ENCODE measurements at places on chromosomes 5 and 9.

GRCh38 chr5:96066386-96066719 lies 104.7 kb upstream of the ELL2 start:
- no peak for DNase-seq

DNA sequence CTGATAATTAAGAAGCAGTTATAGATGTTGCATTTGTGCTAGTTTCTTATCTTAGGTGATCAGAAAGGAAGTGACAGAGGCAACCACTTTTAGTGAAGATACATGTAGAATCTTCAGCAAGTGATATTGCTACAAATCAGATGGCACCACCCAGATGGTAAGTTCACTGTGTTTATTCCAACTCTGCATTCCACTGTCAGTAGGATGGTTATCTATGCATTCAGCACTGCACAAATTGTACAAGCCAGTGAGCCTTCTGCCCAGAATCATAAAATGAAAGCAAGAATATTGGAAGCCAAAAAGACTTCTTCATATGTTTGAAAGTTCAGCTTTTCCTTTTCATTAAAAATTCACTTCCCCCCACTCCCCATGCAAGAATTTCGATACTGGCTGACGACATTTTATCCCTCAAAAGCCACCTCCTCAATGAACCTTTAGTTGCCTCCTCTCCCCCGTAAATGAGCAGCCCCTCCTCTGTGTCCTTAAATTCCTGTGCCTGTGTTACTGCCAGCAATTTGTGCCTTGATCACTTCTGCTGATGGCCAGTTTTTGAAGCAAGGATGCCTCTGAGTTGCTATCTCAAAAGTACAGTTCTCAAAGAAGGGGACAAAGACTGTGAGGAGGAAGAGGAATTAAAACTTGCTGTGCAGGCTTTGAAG lies 91.6 kb downstream of the ZSWIM6 start:
- DNase-seq, result no peak

- no peak for DNase-seq
Observed at GRCh38 chr5:67897431-67897830, 318.1 kb upstream of the PIK3R1 start.

DNA sequence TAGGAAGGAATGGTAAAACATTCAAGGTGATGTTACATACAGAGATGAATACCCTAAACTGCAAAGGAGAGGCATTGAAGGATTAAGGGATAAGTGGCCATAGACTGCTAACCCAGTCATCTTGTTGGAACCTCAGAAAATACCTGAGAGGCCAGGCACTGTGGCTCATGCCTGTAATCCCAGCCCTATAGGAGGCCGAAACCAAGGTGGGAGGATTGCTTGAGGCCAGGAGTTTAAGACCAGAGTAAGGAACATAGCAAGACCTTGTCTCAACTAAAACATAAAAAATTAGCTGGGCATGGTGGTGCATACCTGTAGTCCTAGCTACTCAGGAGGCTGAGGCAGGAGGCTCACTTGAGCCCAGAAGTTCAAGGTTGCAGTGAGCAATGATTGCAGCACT lies 10.9 kb downstream of the ECM2 start:
- no peak for DNase-seq

DNA sequence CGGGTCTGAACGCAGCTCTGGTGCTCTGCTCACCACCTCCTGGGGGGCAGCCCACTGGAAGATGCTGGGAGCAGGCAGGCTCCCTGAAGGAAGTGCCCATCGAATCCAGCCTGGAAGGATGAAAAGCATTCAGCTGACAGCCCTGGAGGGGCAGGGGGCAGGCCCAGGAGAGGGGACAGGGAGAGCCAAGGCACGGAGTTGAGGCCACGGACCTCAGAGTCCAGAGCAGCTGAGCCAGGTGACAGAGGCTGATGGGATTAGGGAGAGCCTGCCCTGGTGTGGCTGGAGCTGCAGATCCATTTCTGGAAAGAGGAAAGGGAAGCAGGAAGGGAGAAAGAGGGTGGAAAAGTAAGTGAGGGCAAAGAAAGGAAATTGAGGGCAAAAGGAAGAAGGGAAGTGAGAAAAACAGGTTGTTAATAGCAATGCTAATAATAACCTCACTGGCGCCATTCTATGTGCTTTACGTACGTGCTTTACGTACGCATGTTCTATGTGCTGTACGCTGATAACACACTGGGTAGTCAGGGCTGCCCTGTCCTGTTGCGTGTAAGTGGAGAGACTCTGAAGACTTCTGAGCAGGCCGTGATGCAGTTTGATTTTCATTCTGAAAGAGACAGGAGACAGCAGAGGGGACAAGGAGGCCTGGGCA lies 52.6 kb downstream of the LMX1B start:
- no peak for DNase-seq

- DNase-seq, result no peak
Observed at GRCh38 chr5:117144086-117144485, 569.5 kb upstream of the SEMA6A start.

GRCh38 chr9:77952635-77953328 lies 78.8 kb downstream of the GNAQ start:
- no peak for DNase-seq

DNA sequence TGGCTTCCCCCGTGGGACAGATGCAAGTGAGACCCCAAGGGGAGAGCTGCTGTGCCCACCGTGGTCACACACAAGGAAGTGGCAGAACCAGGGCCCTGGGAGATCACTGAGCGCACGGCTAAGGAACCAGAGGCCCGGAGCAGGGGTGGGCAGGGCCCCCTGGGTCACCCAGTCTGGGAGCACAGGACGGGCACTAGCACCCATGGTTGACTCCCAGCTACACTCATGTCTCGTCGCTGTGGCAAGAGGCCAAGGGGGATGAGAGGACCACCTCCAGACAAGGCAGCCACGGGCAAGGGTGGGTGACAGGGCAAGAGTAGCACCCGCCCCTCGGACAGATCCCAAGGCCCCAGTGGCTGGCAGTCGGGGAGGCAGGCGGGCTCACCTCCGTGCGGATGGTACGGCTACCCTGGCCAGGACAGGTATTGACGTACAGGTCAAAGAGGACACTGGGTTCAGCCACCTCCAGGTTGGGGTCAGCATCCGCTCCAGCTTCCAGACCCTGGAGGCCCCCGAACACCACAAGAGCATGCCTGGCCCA lies 5.1 kb downstream of the ENDOG start:
- DNase-seq, result no peak

DNA sequence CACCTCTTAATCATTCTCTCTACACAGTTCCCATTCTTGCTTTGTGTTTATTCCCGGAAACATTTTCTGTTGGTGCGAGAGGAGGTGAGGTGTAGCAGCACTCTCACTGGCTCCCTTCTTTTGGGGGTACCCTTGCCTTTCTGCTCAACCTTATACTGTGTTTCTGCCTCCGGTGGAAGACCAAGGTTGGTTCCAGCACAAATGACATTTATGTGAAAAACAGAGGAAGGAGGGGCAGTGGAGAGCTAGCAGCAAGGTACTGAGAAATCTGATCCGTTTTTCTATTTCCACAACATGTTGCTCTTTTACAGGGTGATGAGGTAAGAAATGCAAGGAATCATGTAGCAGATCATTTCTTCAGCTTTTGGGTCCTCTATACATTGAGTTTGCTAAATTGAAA lies 648.0 kb upstream of the DMAC1 start:
- no peak for DNase-seq

DNA sequence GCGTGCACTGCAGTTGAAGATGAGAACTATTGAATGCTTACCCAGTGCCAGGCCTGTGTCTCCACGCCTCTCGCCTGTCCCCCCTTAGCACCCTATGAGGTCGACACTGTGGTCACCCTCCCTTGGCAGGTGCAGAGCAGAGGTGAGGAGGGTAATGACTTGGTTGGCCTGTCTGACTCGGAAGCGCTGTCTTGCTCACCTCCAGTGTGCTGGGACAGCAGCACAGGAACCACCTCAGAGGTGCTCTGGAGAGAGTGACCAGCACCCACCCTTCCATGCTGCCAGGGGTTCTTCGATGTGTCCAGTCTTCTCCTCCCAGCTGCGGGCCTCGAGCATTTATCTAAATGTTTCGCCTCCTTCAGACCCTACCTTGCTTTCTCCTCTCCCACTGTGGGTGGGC lies 178.3 kb upstream of the IRX2 start:
- no peak for DNase-seq

DNA sequence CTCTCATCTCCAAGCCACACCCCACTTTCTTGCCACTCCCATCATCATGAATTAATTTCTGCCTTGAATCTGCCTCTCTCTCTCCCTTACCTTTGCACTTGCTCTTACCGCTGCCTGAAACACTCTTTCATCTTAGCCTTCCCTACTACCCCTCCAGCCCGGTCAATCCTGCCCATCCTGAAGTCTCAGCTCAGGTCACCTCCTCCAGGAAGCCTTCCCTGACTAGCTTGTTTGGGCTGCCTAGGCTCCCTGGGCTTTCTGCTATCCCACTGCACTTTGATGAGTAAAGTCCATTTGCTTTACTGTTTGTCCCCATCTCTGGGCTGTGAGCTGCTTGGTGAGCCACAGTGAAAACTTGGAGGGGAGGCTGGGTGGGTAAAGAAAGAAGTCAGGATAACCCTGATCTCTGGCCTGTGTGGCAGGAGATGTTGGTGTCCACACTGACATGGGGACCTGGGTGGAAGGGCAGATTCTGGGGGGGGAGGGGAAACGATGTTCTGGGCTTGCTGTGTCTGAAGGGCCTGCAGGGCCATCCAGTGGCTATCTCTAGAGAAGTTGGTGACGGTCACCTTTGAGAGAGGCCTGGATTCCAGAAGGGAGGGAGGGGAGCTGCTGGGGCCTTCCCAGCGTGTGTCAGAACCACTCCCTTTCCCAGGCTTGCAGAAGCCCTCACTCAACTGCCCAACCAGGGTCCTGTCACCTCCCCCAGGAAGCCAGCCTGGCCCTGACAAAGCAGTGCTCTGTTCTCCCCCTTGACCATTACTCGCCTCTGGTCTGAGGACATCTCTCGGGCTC lies 75.0 kb upstream of the DAB2IP start:
- DNase-seq, result no peak

DNA sequence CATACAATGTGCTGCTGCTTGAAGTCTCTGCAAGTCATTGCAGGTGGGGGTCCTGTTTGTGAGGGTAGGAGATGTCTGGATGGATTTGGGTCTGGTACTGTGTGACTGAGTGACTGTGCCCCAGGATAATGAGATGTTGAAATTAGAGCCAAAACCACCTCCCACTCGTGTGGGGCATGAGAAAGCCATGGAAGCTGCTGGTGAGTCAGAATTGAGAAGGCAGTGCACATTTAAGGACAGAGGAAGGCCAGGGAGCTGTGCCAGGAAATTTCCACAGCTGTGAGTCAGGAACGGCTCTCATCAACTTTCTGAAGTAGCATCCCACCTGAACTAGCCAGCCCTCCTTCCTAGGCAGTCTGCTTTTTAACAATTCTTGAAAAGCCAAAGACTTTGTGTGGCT lies 229.8 kb downstream of the DRD1 start:
- DNase-seq, result peak; percentile 46

DNA sequence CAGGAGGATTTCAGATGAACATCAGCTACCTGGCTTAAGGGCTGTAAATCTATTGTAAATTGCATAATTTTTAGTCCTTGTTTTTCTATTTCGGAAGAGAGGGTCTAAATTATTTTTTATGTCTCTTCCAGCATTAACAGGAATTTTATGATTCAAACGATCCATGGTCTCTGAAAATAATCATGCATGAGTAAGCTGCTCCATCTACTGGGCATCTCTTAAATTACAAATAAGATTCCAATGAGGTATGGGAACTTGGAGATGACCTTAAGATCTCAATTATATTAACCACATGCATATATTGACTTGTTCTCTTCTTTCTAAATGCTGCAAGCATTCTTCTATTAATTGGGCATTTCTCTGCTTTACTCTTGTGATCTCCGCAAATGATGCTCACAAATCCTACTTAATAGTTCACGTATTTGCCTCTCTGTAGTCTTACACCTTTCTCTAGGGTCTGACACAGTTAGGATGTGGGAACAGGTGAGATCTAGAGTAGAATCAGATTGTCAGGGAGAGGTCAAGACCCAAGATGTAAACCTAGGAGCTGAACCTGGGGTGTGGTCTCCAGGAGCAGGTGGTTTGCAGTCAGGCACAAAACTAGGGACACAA lies 86.9 kb downstream of the NUDT12 start:
- DNase-seq, result no peak

- no peak for DNase-seq
Observed at GRCh38 chr9:87076825-87077224, 129.5 kb upstream of the GAS1 start.

DNA sequence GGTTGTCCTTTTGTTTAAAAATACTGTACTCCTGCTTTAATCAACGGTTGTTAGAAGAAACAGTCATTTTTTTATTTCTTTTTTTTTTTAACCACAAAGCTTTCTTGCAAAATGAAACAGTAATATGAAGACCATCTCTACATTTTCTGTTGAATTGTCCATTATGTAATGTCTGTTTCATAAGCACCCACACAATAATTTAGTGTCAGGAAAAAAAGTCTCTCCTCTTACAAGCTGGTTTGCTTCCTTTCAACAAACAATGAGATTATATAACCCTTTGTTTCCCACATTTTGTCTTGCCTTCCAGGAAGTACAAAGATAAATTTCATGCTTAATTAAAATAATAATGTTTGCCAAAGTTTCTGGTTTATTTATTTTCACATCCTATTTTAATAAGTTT lies 16.7 kb downstream of the CTNNAL1 start:
- DNase-seq, result no peak

DNA sequence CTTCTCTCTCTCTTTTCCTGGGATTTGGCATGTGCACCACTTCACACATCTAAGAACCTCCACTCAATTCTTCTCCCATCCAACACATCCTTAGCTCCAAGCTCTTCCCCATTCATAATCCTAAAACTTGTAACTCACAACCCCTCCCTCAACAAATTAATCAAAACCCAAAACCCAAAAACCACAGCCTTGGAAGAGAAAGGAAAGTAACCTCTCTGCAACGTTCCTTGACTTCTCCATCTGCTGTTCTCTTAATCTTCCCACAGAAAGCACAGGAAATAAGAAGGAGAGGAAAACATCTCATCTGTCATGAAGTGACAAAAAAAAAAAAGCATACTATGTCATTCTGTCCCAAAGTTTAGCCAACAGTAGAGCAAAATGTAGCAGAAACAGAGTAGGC lies 66.2 kb downstream of the DRD1 start:
- no peak for DNase-seq

DNA sequence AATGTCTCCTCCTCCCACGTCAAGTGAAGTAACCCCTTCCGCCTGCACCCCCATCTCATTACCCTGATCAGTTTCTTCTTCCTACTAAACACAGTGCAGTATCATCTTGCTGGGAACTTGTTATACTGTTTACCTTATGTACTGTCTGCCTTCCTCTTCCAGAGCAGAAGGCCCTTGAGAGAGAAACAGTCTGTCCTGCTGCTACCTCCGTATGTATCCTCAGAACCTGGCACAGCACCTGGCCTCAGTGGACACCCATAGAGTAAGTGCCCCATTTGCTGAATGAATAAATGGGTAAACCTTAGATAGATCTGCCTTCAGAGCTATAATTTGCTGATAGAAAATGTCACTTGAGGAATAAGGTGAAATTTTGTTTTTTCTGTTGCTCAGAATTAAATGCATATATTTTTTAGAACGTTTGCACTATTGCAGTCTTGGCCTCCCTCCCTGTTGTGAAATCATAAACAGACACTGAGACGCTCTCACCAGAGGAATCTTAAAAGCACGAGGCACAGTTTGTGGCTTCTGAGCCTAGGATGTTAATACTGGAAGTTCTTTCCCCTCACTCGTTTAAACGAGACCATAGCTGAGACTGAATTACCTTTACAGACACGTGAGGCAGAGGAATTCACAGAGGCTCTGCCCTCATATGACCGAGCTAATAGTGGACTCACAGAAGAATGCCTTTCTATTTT lies 223.1 kb upstream of the DAP start:
- no peak for DNase-seq

GRCh38 chr9:84937180-84937579 lies 267.7 kb downstream of the NTRK2 start:
- DNase-seq, result no peak

- no peak for DNase-seq
Observed at GRCh38 chr5:84549054-84549453, 164.4 kb upstream of the EDIL3 start.

- DNase-seq, result no peak
Observed at GRCh38 chr5:137361280-137361679, 137.8 kb downstream of the SPOCK1 start.

All from GOT3 (cell line).